Kidney epithelial cell (primary cell): ENCODE measurements at places on chromosomes 16 and 17. TPM values are rescaled to one million over a fixed set of nuclear protein-coding genes. Genes with fewer than 3 reads are reported as not detected.

Gene KRT24
- not detected in 2 replicates for total RNA-seq

Gene SLC43A2
- 9.1 and 15.5 TPM in 2 replicates for total RNA-seq

Gene RAB37
- total RNA-seq: 0.82 TPM in 1 of 2 replicates, not detected in the other

Gene CCL14
- not detected in 2 replicates for total RNA-seq

Gene ZNF771
- total RNA-seq: 10.3 and 16.7 TPM in 2 replicates

Gene MPP2
- total RNA-seq: 2.7 and 3.0 TPM in 2 replicates

Gene C17orf50
- total RNA-seq: not detected in 2 replicates

Gene CDH1
- total RNA-seq: 84.4 and 85.8 TPM in 2 replicates

Gene CFAP119
- total RNA-seq: 1.6 and 5.7 TPM in 2 replicates

Gene TPSD1
- not detected in 2 replicates for total RNA-seq

Gene CPNE2
- total RNA-seq: 23.4 and 24.3 TPM in 2 replicates

Gene CDH3
- total RNA-seq: 173 and 201 TPM in 2 replicates

Gene ZNF598
- total RNA-seq: 48.1 and 57.7 TPM in 2 replicates

Gene IL21R
- 1.1 and 1.6 TPM in 2 replicates for total RNA-seq

Gene IRX5
- total RNA-seq: 1.6 and 2.0 TPM in 2 replicates

Gene RDM1
- not detected in 2 replicates for total RNA-seq

Gene KRTAP4-9
- total RNA-seq: not detected in 2 replicates

Gene NPIPA8
- 6.2 TPM in 1 of 2 replicates, not detected in the other for total RNA-seq

Gene ABCA6
- total RNA-seq: 0.04 and 0.14 TPM in 2 replicates

Gene KRTAP2-2
- total RNA-seq: not detected in 2 replicates

Gene SLC9A5
- 0.07 TPM in 1 of 2 replicates, not detected in the other for total RNA-seq

Gene SDK2
- 1.2 and 1.6 TPM in 2 replicates for total RNA-seq

Gene SLC47A2
- not detected in 2 replicates for total RNA-seq

Gene AARS1
- 185 and 197 TPM in 2 replicates for total RNA-seq

Gene XAF1
- total RNA-seq: 2.5 and 13.3 TPM in 2 replicates

Gene TUFM
- 169 and 185 TPM in 2 replicates for total RNA-seq

Gene MRPL45
- total RNA-seq: 48.3 and 50.0 TPM in 2 replicates

Gene CRHR1
- not detected in 2 replicates for total RNA-seq

Gene MAP3K14
- total RNA-seq: 3.8 and 5.4 TPM in 2 replicates

Gene RAC3
- 57.4 and 64.1 TPM in 2 replicates for total RNA-seq

Gene KRT31
- not detected in 2 replicates for total RNA-seq

Gene TEKT1
- not detected in 2 replicates for total RNA-seq

Gene ITGAX
- 0.04 and 0.14 TPM in 2 replicates for total RNA-seq

Gene KRTAP1-5
- not detected in 2 replicates for total RNA-seq

Gene CA5A
- not detected in 2 replicates for total RNA-seq

Gene DOC2B
- total RNA-seq: 26.7 and 38.1 TPM in 2 replicates

Gene CTRB1
- not detected in 2 replicates for total RNA-seq

Gene CES4A
- 1.3 and 2.3 TPM in 2 replicates for total RNA-seq

Gene SPN
- total RNA-seq: 0.27 and 1.0 TPM in 2 replicates

Gene KRT9
- not detected in 2 replicates for total RNA-seq

Gene TP53TG3C
- not detected in 2 replicates for total RNA-seq

Gene PRKCA
- 5.7 and 6.0 TPM in 2 replicates for total RNA-seq

Gene JMJD8
- total RNA-seq: 59.4 and 72.8 TPM in 2 replicates

Gene TP53TG3D
- total RNA-seq: not detected in 2 replicates

Gene TNP2
- total RNA-seq: not detected in 2 replicates

Gene USP10
- total RNA-seq: 57.6 and 67.8 TPM in 2 replicates

Gene ZPBP2
- total RNA-seq: not detected in 2 replicates
